ENCODE measurements at places on chromosomes 13 and 19.

GRCh38 chr13:92649140-92649813 lies 577.3 kb upstream of the GPC6 start:
- peak; percentile 89 for DNase-seq

- DNase-seq = no peak
Measured at GRCh38 chr13:112362021-112362420, 14.1 kb upstream of the SPACA7 start.

DNA sequence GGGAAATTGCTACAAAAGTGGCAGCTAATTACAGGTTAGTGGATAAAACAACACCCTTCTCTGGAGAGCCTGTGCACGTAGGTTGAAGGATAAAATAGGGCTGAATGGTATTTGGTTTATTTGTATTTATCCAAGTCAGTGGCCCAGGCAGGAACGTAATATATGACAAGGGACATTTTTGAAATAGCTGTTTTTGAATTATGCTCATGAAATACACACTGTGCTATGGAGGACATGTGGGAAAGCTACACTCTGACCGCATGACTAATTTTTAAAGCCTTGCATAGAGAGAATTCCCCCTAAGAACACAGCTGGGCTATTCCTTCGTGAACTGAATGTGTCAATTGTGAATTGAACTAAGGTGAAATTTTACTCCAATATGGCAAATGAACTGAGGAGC lies 292.1 kb upstream of the MAB21L1 start:
- no peak for DNase-seq

GRCh38 chr19:46624958-46625661 lies at the start of gene PTGIR:
Gene PTGIR, minus strand, starts transcription at chr19:46625089. Its CDS starts 864 bp downstream, at chr19:46624225.
- no peak for DNase-seq

- DNase-seq = no peak
Measured at GRCh38 chr13:74444864-74445479, 310.8 kb upstream of the KLF12 start.

- no peak for DNase-seq
Measured at GRCh38 chr19:22603518-22604440, 30.3 kb upstream of the ZNF492 start.

DNA sequence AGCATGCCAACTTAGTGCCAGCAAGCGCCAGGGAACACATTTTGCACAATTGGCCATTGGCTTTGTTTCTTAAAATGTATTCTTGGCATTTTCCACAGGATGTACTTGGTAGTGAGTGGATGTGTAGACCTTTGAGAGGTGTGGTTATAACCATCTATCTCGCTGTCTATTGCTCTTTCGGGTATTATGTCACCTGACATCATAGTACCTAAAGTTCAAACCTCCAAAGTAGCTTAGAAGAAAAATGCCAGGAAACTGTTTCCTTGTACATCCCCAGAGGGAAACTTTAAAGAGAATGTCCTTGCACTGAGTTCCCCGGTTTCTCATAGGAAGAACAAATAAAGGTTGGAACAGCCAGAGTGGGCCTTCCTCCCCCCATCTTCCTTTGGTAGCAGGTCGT lies 87.6 kb downstream of the FGF9 start:
- no peak for DNase-seq

DNA sequence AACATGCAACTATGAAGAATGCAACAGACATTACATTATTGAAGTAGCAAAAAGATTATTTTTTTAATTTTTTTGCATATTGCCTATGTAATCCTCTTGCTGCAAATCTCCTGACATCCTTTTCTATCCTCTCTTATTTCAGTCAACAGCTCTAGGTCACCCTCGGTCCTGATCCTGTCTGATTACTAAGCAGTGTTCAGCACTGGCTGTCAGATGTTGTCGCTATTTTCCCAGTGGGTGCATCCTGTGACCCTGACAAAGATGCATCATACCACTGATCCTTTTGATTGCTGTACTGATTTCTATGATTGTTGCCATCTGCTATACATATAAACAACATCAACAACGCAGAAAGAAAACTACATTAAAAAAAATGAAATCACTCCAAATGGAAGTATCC lies 443.7 kb upstream of the PRR20A start:
- DNase-seq = no peak

GRCh38 chr19:50147462-50148423 lies 15.3 kb downstream of the IZUMO2 start:
- peak; percentile 82 for DNase-seq

GRCh38 chr19:6259312-6259861 lies 20.4 kb downstream of the MLLT1 start:
- peak; percentile 95 for DNase-seq

DNA sequence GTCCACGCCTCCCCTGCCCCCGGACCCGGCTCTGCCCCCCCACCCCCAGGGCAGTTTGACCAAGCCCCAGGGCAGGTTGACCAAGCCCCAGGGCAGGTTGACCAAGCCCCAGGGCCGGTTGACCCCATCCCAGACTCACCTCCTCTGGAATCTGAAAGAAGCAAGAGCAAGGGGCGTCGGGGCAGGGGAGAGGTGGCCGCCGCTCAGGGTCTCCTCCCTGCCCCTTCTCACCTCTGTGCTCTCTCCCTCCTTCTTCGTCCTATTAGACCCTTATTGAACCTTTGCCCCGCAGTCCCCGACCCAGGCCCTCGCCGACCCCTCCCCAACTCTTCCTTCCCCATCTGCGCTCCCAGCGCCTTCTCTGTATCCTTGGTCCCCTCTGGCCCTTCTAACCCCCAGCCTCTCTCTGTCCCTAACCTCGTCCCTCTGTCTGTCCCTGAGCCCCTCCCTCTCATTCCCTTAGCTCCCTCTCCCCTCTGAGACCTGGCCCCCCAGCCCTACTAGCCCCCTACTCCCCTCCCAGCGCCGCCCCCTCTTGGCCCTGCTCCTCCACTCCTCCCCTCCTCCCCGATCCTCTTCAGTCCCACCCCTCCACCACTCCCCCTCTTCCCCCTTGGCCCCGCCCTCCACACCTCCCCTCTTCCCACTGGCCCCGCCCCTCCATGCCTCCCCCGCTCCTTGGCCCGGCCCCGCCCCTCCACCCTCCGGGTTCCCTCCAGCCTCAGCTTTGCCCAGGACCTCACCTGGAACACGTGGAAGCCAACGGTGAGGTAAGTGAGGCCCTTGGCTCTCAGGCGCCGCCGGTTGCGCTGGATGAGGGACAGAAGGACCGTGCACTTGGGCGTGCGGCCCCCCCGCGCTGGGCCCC lies 7.6 kb downstream of the CAPN12 start:
- no peak for DNase-seq
